ENCODE measurements at places on chromosomes 5 and 9. TPM values are rescaled to one million over a fixed set of nuclear protein-coding genes. Genes with fewer than 3 reads are reported as not detected.

RARS1 gene
- 80.8 TPM for total RNA-seq

ANXA6 gene
- total RNA-seq, result 225 TPM

SEC24A gene
- 18.9 TPM for total RNA-seq

RASGRF2 gene
- total RNA-seq, result 3.5 TPM

PCYOX1L gene
- 9.9 TPM for total RNA-seq

C9orf50 gene
- 0.70 TPM for total RNA-seq

ZNF483 gene
- total RNA-seq, result 14.8 TPM

FGF18 gene
- 1.6 TPM for total RNA-seq

LTC4S gene
- 1.5 TPM for total RNA-seq

SOX30 gene
- total RNA-seq, result 0.06 TPM

PCDHA9 gene
- 0.58 TPM for total RNA-seq

RNF20 gene
- total RNA-seq, result 24.8 TPM

TUSC1 gene
- total RNA-seq, result 20.9 TPM

UBE2QL1 gene
- total RNA-seq, result 0.70 TPM

TYRP1 gene
- total RNA-seq, result 2.4 TPM

EPB41L4A gene
- 33.3 TPM for total RNA-seq

ACOT12 gene
- 1.3 TPM for total RNA-seq

PTGR1 gene
- total RNA-seq, result 152 TPM

PCDHA4 gene
- total RNA-seq, result 1.8 TPM

PPP6C gene
- total RNA-seq, result 23.8 TPM

KIAA1958 gene
- total RNA-seq, result 22.1 TPM

CAVIN4 gene
- total RNA-seq, result 38.4 TPM

SEMA5A gene
- total RNA-seq, result 45.6 TPM

SHC3 gene
- total RNA-seq, result 5.8 TPM

ELAVL2 gene
- 2.0 TPM for total RNA-seq

RNF183 gene
- 3.1 TPM for total RNA-seq

PDGFRB gene
- 182 TPM for total RNA-seq

CNTFR gene
- total RNA-seq, result 19.5 TPM

RANBP17 gene
- 29.2 TPM for total RNA-seq

PCDHB15 gene
- 11.0 TPM for total RNA-seq

CFAP157 gene
- 1.5 TPM for total RNA-seq
